ENCODE measurements at places on chromosomes 1 and 21. TPM values are rescaled to one million over a fixed set of nuclear protein-coding genes. Genes with fewer than 3 reads are reported as not detected.

KCNN3 gene
- total RNA-seq = 0.17 TPM

SLC30A10 gene
- not detected for total RNA-seq

PSRC1 gene
- total RNA-seq = not detected

IKBKE gene
- total RNA-seq = 40.5 TPM

LCE1A gene
- not detected for total RNA-seq

DMAP1 gene
- total RNA-seq = 88.5 TPM

EIF4G3 gene
- 76.0 TPM for total RNA-seq

FLG2 gene
- not detected for total RNA-seq

RBM8A gene
- total RNA-seq = 137 TPM

MYCL gene
- total RNA-seq = 0.49 TPM

OMA1 gene
- total RNA-seq = 70.4 TPM

ZNF644 gene
- 131 TPM for total RNA-seq

STRIP1 gene
- 97.5 TPM for total RNA-seq

TTLL7 gene
- total RNA-seq = not detected

TPTE gene
- not detected for total RNA-seq

YARS1 gene
- total RNA-seq = 70.7 TPM
